ENCODE measurements at places on chromosomes 1 and 21.

GRCh38 chr1:59511476-59512465 is 214.9 kb downstream of the FGGY start:
- no peak for DNase-seq

DNA sequence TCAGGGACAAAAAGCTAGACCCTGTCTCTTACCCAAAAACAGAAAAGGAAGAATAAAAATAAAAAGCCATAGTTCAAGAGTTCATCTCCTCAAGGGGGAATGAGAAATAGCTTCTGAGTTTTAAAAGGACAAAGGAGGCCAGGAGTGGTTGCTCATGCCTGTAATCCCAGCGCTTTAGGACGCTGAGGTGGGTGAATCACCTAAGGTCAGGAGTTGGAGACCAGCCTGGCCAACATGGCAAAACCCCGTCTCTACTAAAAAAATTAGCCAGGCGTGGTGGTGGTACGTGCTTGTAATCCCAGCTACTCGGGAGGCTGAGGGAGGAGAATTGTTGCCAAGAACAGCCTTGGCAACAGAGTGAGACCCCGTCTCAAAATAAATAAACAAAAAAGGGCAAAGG is 38.6 kb upstream of the CPLANE2 start:
- no peak for DNase-seq

- DNase-seq, result no peak
Observed at GRCh38 chr1:41812453-41812852, 106.3 kb downstream of the HIVEP3 start.

- no peak for DNase-seq
Observed at GRCh38 chr1:74953622-74954021, 180.6 kb upstream of the LHX8 start.

DNA sequence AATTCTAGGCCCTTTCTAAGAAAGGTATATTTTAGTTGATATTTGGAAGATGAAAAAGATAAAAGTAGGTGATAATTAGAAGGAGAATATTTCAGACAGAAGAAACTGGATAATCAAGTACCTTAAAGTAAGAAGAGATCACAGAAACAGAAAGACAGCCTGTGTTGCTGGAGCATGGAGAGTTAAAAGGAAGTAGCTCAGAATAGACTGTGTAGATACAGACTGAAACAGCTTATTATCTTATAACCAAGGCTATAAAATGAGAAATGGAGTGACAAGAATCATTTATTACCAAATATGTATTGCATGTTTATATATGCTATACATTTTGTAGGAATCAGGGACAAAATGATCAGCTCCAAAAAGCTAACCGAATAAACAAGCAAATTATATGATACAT is 1120.3 kb downstream of the BRINP3 start:
- DNase-seq, result no peak

DNA sequence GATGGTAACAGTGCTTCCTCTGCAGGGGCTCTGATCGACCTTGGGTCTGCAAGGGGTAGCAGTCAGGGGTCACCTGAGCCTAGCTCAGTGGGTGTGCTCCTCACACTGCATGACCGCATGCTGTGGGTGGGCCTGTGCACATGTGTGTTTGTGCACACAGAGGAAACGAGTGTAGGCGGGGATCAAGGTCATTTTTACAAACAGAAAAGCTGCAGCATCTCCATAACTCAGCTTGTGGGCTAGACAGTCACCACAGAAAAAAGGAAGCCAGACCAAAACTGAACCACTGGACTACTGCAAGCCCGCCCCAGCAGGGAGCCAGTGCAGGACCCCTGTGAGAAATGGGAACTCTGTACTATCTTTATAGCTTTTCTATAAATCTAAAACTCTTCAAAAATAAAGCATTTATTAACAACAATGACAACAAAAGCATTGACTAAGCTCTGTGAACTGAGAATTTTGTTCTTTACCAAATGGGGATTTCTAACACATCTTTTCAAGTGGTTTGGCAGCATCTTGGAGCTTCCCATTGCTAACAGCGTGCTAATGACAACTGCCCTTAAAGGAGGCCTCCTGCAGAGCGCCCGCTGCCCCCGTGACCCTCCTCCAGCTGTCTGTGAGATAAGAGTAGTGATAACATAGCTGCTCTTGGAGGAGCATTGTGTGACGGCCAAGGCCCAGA is 19.9 kb upstream of the NEK2 start:
- no peak for DNase-seq

DNA sequence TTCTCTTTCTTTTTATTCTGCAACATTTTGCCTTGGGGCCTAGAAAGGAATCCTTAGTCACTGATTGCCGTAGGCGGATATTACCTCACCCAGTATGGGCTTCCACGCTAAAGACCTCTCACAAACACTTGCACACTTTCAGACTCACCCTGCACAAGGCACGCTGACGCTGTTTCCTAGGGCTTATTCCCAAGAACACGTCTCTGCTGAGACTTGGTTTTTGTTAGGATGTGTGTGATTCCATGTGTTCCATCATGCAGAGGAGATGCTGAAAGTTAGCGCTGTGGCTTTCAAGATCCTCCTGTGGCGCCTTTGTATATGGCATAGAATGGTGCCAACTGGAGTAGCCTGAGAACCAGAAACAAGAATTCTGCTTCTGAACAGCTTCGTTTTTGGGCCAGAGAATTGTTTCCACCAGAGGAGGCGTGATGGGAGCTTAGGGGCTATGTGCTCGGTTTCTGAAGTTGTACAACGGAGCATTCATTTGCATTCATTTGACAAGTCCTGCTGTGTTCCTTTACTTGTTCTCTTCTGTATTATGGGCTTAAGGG is 297.0 kb downstream of the DISC1 start:
- DNase-seq, result no peak

- DNase-seq, result no peak
Observed at GRCh38 chr1:226350519-226350865, 41.5 kb upstream of the LIN9 start.

- no peak for DNase-seq
Observed at GRCh38 chr1:198264282-198264681, 107.5 kb downstream of the NEK7 start.

DNA sequence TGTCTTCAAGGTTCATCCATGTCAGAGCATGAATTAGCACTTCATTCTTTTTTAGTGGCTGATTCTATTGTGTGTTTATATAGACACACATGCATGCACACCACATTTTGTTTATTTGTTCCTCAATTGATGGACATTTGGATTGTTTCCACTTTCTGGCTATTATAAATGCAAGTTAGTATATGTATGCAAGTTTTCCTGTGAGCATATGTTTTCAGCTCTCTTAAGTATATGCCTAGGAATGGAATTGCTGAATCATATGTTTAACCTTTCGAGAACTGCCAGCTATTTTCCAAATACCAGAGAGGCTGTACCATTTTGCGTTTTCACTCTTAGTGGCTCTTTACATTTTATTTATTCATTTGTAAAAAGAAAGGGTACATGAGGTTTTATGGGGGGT is 109.9 kb upstream of the KIAA1614 start:
- no peak for DNase-seq

GRCh38 chr1:218874313-218874712 is 299.4 kb upstream of the LYPLAL1 start:
- no peak for DNase-seq

- DNase-seq, result no peak
Observed at GRCh38 chr1:20590306-20590777, 1.4 kb downstream of the CDA start.

DNA sequence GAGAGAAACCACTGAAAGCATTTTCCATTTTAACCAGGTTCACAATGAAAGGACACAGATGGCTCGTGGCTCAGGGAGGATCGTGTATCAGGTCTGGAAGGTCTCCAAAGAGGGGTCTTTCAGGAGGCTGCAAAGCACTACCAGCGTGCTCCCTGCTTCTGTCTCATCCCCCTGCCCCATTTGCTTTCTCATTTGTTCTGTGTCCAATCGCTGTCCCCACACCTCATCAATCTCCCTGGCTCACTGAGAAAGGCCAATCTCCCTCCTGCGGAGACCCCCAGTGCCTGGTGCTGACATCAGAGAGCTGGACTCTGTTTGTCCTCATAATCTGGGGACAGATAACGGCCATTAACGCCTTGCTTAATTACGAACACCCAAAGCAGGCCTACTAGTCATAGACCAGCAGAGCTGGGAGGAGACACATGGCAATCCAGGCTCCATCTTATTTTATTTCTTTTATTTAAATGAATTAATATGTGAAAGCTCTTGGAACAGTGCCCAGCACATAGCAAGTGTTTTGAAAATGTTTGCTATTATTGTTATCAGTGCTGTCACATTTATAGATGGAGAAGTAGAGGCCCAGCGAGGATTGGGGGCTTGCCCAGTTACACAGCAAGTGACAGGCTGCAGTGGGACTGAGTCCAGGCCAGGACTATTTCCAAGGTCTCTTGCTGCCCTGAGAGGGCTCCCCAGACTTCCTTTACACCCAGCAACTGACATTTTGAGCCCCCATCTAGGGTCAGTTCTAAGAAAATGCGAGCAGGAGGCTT is 341.0 kb upstream of the USP24 start:
- no peak for DNase-seq

DNA sequence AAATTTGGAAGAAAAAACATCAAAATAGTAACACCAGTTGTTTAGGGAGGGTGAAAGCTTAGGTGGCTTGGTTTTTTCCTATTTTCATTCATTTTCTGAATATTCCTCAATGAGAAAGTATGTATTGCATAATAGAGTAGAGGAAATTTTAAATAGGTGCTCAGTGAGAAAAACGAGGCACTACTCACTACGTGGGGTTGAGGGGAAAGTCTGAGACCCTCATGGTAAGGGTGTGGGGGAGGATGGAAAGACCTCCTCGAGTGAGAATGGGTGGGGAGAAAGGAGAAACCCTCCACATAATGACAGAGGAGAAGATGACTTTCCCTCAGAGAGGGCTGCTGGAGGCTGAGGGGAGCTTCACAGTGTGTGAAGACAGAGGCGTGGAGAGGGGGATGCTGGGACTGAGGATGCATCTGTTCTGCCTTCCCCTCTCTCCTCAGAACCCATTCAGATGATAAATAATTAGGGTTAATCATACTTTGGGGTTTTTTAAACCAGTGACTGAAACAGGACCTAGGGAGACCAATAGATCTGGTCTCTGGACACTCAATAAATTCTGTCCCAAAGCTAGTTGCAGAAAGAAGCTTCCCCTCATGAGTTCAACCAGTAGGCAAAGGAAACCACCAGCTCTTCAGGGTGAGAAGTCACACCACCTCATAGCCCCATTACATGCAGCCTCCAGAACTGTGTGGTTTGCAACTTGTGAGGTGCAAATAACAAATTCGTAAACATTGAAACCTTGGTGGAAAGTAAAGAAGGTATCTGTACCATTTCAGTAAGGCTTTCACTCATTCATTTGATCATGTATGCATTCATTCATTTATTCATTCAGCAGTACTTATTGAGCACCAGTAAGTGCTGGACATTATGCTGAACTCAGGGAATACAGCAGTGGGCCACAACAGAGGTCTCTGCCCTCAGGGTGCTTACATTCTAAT is 17.1 kb downstream of the SLAMF7 start:
- DNase-seq, result no peak

DNA sequence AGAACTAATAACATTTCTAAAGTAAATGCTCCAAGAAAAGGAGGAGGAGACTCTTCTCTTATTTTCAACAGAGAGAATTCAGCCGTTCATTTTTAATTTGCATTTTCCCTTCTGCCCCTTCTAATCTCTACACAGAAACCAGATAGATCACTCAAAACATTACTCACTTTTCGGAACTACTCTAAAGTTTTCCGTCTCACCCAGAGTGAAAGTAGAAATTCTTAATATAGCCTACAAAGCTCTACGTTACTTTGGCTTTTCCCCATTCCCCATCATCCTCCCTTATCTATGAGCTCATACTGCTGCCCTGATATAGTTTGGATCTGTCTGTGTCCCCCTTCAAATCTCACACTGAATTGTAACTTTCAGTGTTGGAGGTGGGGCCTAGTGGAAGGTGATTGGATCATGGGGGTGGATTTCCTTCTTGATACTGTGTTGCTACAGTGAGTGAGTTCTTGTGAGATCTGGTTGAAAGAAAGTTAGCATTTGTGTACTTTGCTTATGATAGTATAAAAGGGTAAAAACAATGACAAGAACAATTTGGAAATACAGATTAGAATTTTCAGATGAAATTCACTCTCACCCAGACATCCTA is 188.2 kb downstream of the AMY1C start:
- no peak for DNase-seq

GRCh38 chr1:3539707-3540425 is 71.4 kb downstream of the MEGF6 start:
- DNase-seq, result no peak

- no peak for DNase-seq
Observed at GRCh38 chr1:104706631-104707147, 957.0 kb downstream of the AMY1C start.

- DNase-seq, result no peak
Observed at GRCh38 chr1:206963119-206963712, 7.0 kb downstream of the FCAMR start.

GRCh38 chr1:99621340-99621901 is 24.5 kb upstream of the PALMD start:
- no peak for DNase-seq

DNA sequence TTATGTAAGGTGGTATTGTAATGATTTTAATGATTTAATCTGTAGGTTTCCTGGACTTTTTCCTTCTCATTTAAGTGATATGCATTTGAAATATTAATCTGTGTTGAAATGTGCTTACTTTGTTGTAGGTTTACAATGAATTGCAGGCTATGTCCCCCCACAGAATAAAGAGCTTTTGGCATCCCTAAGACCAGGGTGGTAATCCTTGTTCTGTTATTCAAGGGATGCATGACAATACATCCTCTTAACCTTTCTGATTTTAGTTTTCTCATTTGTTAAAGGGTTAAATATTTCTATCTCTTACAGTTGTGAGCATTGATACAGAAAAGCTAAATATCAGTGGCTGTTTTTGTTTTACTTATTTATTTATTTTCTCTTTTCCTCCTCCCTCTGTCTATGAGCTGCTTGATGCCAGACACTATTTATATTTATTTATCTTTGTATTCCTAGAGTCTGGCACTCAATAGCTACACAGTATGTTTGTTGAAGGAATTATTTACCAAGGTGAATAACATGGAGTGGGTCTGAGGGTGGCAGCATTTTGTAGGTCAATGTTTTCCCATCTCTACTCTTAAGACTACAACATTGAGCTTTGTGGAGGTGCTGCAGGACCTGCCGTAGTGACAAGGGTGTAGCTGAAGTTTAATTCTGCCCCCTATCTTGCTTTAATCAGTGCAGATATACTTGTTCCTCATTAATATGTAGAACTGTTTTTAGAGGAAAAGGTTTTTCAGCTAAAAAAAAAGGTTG is 19.9 kb upstream of the ADGRL2 start:
- DNase-seq, result no peak

- DNase-seq, result no peak
Observed at GRCh38 chr1:100530880-100531487, 7.0 kb upstream of the GPR88 start.

GRCh38 chr1:211490821-211491415 is 1.0 kb downstream of the RD3 start:
- DNase-seq, result no peak

DNA sequence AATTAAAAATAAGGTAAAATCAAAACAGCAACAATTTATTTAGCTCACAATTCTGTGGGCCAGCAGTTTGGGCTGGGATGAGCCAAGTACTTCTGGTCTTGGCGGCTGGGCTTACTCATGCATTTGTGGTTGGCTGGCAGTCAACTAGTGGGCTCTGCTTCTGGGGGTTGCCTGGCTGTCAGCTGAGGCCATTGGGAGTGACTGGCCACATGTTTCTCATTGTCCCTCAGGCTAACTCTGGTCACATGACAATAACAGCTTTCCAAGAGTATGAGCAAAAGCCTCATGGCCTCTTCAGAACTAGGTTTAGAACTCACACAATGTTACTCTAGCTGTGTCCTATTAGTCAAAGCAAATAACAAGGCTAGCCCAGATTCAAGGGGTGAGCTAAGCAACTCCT is 15.6 kb upstream of the CHIA start:
- peak; percentile 53 for DNase-seq

GRCh38 chr1:32465578-32465933 is 684 bp downstream of the ZBTB8B start:
- no peak for DNase-seq

Data from stimulated activated CD4-positive, alpha-beta T cell treated with anti-CD3 and anti-CD28 coated beads, Interleukin-2, amount 100 ng/mL, for 24 hours (primary cell).